ENCODE measurements at places on chromosomes 1 and 21.

- DNase-seq: no peak
These were observed 41.8 kb upstream of the TTC22 start for GRCh38 chr1:54842963-54843362.

- no peak for DNase-seq
These were observed 57.7 kb downstream of the ATG4C start for GRCh38 chr1:62841587-62842169.

DNA sequence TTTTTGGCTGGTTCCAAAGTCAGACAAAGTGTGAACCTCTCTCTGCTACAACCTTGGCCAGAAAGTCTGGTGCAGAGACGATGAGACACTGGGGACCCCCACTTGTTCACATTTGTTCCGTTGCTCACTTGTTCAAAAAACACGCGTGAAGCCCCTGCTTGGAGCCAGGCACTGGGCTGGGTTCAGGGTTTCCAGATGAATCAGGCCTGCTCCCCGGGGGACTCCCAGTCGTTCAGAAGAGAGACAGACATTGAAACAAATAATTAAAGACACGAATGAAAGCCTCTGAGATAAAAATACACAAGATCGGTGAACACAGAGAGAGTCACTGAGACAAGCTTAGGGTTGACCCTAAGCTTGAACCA is 101.5 kb upstream of the RUNX3 start:
- peak; percentile 56 for DNase-seq

DNA sequence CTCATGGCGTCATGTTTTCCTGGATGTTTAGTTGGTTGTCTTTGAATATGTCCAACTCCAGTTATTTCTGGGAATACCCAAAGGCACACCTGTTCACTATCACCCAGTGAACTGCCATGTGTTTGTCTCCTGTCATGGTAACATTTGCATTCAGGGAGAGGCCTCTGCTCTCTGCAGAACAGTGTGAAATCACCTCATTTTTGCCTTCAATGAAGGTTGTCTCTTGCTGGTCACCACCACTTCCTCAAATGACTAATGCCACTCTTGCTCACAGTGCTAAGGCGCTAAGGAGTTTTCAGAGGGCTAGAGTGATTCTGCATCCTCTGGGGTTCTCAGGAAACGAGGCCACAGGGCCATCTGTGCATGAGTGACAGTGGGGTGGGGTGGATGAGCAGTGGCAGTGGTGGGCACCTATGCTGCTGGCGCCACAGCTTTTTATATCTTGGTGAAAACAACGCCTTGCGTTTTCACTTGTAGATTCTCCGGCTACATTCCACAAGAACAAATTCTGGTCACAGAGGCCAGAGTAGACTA is 60.0 kb upstream of the ATP5PO start:
- DNase-seq: peak; percentile 41
